CD4-positive, alpha-beta T cell treated with Interleukin-2 at 100 ng/mL for 4 hours (primary cell): ENCODE measurements at places on chromosomes 2 and 18.
A peak's percentile ranks its signal among the peaks of the same experiment; 100 is the strongest.

GRCh38 chr18:3447068-3447894 is 2.7 kb upstream of the TGIF1 start:
- no peak for DNase-seq

DNA sequence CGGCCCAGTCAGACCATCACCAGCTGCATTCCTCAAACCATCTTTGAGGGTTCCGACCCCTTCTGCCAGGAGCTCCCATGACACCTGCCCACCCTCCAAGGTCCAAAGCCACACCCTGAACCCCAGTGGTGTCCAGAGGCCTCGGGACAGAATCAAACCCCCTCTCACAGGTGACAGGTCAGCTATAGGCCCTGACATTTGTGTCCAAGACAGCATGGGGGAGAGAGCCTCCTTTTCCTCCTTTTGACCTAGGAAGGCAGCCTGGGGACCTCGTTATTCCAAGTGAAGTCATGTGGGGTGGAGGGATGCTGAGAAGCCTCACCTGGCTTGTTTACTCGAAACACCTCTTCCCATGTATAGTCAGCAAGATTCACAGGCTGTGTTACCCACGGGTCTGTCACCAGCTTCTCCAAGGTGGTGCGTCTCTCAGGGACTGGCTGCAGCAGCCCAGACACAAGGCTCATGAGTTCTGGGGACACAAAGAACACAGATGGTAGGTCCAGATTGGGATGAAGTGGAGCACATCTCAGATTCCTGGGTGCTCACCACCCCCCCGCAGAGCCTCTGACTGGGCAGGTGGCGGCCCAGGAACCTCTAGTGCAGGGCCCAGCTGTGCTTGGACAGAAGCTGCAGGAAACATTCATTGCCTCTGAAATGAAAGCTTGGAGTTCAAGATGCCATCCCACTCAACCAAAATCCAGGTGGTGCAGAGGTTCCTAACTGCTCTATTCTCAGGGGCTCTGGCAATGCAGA is 5.1 kb upstream of the MTERF4 start:
- DNase-seq = no peak

- DNase-seq = no peak
Measured at GRCh38 chr2:165675551-165675968, 118.5 kb downstream of the GALNT3 start.

GRCh38 chr2:80874374-80874773 is 569.8 kb upstream of the LRRTM1 start:
- DNase-seq = no peak

GRCh38 chr2:210559182-210559581 is 2.8 kb downstream of the CPS1 start:
- no peak for DNase-seq

DNA sequence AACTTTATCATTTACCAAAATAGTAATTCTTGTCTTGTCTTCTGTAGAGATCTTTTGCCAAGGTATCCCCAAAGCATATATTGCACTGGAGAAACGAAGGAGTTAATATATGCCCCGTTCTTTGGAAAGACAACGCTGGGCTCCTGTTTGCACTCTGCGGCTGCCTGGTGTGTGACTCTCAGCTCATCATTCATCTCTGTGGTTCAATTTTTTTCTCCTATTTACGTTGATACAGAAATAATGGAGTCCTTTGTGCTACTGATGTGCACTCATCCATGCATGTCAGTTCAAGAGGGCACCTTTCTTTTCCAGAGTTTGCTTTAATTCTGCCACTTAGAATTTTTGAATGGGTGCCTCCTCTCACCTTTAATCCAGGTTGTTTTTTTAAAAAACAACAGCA is 655.5 kb downstream of the DCDC2C start:
- DNase-seq = no peak

- no peak for DNase-seq
Measured at GRCh38 chr18:21264651-21265050, 22.6 kb downstream of the GREB1L start.

GRCh38 chr2:206804326-206804725 is 38.9 kb downstream of the FASTKD2 start:
- no peak for DNase-seq

DNA sequence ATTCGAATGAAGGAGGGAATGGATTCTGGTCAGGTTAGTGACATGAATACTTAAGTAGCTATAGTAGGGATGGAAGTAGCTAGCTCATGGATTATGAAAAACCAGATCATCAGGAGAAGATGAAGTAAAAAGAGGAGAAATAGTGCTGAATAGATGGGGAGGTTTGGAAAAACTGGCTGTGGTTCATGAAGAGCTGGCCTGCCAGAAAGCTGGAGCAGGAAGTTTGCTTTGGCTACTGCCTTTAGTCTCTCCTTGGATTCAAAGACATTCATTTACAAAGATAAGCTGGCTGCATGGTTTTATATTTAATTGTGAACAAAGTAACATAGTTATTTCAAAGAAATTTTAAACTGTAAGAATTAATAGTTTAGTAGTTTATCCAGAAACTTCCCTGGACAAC is 567.0 kb downstream of the RIT2 start:
- no peak for DNase-seq

DNA sequence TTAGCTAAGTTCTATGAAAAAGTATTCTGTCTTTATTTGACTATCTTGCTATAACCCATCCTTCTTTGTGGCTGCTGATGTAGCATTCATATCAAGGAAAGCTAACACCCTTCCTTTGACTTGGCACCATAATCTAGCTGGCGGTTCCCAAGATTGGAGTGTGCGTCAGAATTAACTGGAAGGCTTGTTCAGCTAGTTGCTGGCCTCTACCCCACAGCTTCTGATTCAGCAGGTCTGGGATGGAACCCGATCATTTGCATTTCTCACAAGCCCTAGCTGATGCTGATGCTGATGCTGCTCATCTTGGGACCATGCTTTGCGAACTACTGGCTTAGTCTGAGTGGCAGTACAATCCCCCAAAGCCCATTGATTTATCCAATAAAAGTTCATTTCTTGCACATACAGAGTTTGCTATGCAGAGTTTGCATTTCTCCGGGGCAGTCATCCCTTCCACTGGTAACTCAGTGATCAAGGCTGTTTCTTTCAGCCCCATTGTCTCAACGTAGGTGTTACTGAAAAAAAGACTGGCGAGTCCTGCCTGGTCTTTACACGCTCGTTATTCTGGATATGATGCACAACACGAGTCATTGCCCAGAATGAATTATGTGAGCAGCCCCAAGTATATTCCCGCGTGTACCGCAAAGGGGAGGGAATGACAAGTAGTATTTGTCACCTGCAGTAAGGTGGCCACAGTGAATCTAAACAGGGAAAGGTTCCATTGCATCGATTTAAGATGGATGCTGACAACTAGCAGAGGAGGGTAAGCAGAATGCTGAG is 96.5 kb downstream of the ZNF532 start:
- DNase-seq = no peak

- peak; percentile 16 for DNase-seq
Measured at GRCh38 chr2:162063281-162063680, 10.7 kb downstream of the DPP4 start.

DNA sequence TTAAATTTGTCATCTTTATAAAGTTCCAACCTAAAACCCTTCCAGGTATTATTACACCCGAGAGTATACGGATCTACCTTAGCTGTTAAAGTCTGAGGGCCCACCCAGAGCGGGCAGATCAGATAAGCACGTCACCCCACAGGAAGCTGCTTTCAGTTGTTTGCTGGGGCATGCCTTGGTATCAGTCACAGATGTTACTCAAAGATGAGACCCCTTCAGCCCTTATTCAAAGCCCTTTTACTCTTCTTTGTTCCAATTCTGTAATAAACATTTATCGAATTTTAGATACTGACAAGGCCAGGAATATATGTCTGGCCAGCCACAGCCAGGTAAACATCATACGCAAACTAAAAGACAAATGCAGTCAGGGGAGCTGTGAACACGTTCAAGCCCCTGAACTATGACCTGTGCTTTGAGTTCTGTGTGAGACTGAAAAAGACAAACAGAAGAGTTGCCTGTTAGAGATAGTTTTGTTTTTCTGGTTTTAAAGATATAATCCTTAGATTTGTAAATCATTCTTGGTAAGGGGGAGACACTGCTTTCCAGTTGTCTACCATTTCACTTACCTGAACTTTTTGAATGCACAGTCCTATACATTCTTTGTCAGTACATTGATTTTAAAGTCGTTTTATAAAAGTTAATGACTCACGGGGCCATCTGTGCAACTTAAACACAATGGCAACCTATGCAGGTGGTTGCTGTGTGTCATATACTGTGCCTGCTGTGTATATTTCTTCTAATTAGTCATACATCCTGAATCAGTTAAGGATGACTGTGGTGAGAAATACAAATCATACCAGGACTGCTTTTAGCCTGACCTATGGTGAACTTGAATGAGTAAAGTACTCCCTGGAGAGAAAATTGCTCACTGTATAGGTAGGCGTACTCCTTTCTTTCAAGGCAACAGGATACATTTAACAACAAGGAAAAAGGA is 100.5 kb upstream of the ITPRID2 start:
- DNase-seq = peak; percentile 14

DNA sequence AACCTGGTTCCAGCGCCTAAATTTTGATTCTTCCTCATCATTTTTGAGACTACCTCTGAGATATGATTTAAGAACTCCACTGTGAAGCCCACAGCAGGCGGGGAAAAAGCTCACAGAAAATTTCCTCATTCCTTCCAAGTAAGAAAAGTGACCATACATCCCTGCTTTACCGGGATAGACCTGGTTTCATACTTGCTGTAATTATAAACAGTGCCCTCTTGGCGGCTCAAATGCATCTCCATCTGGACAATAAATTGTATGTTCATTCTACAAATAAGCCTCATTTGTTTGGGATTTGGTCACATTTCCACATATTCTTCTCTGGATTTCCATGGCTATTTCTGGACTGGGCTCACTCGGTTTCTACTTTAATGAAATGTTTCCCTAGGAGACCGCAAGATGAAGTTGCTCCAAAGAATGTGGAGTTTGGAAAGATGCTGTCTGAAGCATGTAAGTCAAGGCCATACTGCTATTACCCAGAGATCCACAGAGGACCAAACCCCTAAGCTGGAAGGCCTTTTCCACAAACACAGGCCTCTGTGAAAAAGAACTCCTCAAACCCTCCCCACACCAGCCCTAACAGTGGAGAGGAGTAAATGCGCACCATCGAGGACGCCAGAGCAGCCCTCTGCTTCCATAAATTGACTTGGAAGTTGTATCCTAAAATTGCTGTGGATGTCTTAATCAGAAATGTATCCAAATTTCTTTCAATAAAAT is 13.9 kb downstream of the STAT1 start:
- no peak for DNase-seq

DNA sequence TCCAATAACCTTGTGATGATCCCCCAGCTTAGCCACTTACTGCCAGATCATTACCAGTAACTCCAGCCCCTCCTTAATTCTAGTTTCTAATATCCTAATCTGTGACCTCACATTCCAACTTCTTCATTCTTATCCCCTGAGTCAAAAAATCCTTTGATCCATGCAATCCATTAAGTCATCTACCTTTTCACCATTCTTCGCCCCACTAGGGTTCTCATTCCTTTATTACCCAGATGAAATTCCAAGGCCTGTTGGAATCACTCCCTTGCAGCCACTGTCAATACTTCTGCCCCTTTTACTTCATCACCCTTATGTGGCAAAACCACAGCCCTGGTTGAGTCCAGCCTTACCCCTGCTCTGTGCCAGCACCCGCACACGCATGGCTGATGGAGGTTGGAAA is 20.3 kb upstream of the IL36G start:
- no peak for DNase-seq

DNA sequence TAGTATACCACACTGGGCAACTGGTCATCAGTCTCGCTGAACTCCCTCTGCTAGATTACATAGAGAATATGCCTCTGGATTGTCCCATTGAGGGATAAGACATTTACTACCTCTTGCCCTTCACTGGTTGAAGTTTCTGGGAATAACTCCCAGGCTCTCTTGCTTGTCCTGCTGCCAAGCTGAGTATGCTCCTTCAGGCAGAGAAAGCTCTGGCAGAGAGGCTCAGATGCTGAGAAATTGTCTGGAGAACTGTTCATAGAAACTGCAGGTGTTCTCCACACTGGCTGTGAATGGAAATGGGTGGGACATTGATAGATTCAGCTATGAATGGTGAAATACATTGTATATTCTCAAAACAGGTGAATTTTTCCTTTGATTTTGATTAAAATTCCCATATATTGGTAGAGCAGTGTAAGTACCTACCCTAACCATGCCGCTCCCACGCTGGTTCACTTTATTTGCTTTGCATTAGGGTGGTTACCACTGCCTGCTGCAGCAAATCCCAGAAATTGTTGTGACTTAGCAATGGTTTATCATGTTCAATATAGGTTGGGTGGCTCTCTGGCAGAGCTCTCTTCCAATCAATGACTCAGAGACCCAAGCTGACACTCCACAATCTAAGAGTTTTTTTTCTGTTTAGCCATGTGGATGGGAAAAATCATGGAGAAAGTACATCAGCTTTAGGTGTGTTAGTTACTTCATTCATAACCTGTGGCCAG is 36.7 kb downstream of the FAM117B start:
- no peak for DNase-seq

DNA sequence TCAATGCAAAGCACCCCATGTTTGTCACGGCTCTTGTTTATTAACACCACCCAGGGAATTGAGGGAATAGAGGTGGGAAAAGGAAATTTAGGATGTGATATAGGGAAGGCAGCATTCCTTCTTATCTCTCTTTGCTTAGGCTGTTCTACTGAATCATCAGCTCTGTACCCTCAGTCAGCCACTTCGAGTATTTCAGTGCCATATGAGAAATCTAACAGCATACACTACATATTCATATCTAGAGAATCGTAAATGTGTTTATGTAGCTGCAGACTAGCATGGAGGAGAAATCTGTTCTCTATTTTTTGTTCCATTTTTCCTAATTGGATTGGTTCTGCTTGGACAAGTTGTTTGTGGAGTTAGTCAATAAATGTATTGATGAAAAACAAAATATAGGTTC is 187.8 kb downstream of the CTNNA2 start:
- no peak for DNase-seq

DNA sequence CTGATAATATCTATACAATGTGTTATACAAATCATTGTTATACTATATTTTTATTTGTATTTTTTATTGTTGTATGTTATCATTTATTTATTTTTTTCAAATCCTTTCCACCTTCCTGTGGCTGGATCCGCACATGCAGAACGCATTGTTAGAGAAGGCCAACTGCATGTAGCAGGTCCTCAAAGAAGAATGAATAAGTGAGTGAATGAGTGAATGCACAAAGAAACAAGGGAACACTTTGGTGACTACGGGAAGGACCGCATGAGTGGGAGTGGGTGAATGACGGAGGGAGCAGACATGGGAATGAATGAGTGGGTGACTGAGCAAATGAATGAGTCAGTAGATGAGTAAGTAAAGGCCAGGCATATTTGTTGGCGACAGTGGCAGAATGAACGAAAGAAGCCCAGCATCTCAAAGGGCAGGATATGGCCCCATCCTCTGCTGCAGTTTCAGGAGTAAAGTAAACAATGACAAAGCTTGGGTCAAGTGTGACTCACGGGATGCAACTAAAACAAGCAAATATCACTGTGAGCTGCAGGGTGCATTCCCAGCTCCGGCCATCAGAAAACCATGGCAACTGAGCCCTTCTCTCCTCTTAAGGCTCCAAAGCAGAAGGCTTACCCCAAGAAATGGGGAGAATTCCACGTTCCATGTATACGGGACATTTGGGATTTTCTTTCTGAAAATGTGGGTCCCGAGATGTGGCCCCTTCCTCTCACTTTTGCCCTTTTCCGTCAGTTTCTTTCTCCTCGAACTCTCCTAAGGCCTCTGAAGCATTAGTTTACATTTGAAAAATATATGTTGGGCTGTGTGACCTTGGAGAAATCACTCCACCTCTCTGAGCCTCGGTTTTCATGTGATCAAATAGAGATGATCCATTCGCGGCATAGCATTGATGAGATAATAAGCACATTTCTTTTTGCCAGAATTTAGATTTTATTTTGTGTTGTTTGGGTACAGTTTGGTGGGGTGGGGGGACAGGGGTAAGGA is 24.5 kb downstream of the KCNF1 start:
- DNase-seq = no peak
